ENCODE measurements at places on chromosomes 16 and 17. TPM values are rescaled to one million over a fixed set of nuclear protein-coding genes. Genes with fewer than 3 reads are reported as not detected.

The SMIM22 gene
- total RNA-seq = 16.7 TPM

The CHST6 gene
- total RNA-seq = 1.1 TPM

The CDR2L gene
- 69.2 TPM for total RNA-seq

The KRTAP4-9 gene
- not detected for total RNA-seq

The TTLL6 gene
- 0.35 TPM for total RNA-seq

The KRTAP3-2 gene
- total RNA-seq = not detected

The CHRNE gene
- total RNA-seq = 0.35 TPM
